ENCODE measurements at places on chromosomes 7 and 10. TPM values are rescaled to one million over a fixed set of nuclear protein-coding genes. Genes with fewer than 3 reads are reported as not detected.
A peak's percentile ranks its signal among the peaks of the same experiment; 100 is the strongest.

MRC1 gene
- total RNA-seq, result 0.05 TPM

PRRT4 gene
- total RNA-seq, result 0.39 TPM

SKAP2 gene
- 7.8 TPM for total RNA-seq

GRM8 gene
- total RNA-seq, result not detected

CALHM3 gene
- not detected for total RNA-seq

AKR1C3 gene
- total RNA-seq, result 0.19 TPM

SLC26A5 gene
- not detected for total RNA-seq

DNA sequence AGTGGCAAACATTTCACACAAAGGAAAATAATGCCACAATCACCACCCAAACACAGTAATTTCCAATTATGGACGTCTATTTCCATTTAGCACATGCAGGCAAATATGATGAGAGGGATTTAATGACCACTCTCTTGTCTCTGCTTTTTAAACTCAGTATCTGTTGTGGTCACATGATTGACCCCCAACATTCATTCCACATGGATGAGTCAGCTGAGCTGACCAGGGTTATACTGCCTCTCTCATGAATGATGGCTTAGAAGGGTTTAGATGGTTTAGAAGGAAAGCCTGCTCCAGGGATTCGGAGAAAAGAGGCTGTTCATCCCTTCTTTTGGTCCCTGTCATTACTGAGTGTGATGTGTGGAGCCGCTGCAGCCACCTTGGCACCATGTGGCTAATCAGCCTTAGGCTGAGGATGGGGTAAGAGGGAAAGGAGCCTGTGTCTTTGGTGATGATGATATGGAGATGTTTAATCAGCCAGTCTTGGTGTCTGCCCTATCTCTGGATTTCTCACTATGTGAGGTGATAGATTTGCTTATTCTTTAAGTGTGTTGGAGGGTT is 38.2 kb upstream of the JAKMIP3 start:
- H3K4me1 ChIP-seq, result peaks cover 5% of the 10 kb centered on the region
- no peak overlapping the region for H3K4me3 ChIP-seq
- no peak overlapping the region for H3K27ac ChIP-seq
- no peak for DNase-seq
- peaks cover 35% of the 10 kb centered on the region for H3K27me3 ChIP-seq
- H3K36me3 ChIP-seq, result no peaks in the 10 kb centered on the region

- no peak overlapping the region for H3K4me3 ChIP-seq
- no peak for DNase-seq
- no peak overlapping the region for H3K27ac ChIP-seq
- no peaks in the 10 kb centered on the region for H3K4me1 ChIP-seq
Observed at GRCh38 chr10:108252771-108253170, 1088.3 kb upstream of the SORCS1 start.

- peak; percentile 29 for DNase-seq
- H3K27ac ChIP-seq, result no peak overlapping the region
- no peaks in the 10 kb centered on the region for H3K36me3 ChIP-seq
- peaks cover 3% of the 10 kb centered on the region for H3K27me3 ChIP-seq
- H3K4me3 ChIP-seq, result no peak overlapping the region
- H3K4me1 ChIP-seq, result peaks cover 2% of the 10 kb centered on the region
Observed at GRCh38 chr10:45253183-45253914, 62.1 kb downstream of the OR13A1 start.

DNA sequence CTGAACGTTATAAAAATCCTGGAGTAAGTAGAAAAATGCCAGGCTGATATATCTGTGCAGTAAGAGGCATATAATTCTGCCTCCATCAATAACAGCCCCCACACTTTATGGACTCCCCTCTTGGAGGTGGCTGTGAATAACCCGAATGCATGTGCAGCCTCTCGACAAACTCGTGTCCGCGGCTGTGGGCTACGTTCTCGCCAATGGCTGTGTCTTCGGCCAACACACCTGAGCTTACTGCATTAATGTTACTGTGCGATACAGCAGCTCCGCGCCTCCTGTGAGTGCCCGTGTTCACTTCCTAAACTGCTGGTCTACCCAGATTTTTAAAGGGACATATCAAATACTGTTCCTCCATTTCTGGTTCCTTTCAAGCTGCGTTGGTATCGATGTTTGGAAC is 209.4 kb downstream of the ADARB2 start:
- H3K4me3 ChIP-seq, result no peak overlapping the region
- no peak overlapping the region for H3K27ac ChIP-seq
- no peak for DNase-seq

DNA sequence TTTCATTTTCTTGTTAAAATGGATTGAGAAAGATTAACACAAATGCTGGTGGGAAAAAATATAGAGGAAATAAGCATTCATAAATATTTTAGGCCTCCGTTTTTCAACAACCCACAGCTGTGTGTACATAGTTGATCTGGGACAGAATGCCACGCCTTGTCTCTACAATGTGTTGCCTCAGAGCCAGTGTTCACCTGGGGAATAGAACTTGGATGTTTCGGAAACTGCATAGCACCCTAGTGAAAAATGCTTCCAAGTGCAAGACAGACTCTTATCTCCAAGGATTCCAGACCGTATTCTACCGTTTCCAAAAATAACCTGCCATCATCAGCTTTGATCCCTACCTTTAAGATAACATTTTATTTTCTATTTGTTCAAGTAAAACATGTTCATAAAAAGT is 260.9 kb downstream of the SDK1 start:
- H3K27me3 ChIP-seq, result peaks cover 2% of the 10 kb centered on the region
- no peak for DNase-seq

- H3K36me3 ChIP-seq, result no peaks in the 10 kb centered on the region
- peaks cover 3% of the 10 kb centered on the region for H3K27me3 ChIP-seq
- H3K4me3 ChIP-seq, result no peak overlapping the region
- H3K27ac ChIP-seq, result no peak overlapping the region
Observed at GRCh38 chr10:63976538-63976937, 455.3 kb downstream of the REEP3 start.

GRCh38 chr7:38905056-38905759 is 3.8 kb downstream of the VPS41 start:
- H3K27me3 ChIP-seq, result no peaks in the 10 kb centered on the region
- peaks cover 61% of the 10 kb centered on the region for H3K4me1 ChIP-seq
- H3K36me3 ChIP-seq, result peaks cover 4% of the 10 kb centered on the region
- DNase-seq, result no peak
- no peak overlapping the region for H3K27ac ChIP-seq
- H3K4me3 ChIP-seq, result no peak overlapping the region

GRCh38 chr7:42461537-42461936 is 224.5 kb upstream of the GLI3 start:
- no peak overlapping the region for H3K4me3 ChIP-seq
- no peaks in the 10 kb centered on the region for H3K27me3 ChIP-seq
- H3K27ac ChIP-seq, result no peak overlapping the region
- DNase-seq, result no peak
- H3K36me3 ChIP-seq, result no peaks in the 10 kb centered on the region
- no peaks in the 10 kb centered on the region for H3K4me1 ChIP-seq

DNA sequence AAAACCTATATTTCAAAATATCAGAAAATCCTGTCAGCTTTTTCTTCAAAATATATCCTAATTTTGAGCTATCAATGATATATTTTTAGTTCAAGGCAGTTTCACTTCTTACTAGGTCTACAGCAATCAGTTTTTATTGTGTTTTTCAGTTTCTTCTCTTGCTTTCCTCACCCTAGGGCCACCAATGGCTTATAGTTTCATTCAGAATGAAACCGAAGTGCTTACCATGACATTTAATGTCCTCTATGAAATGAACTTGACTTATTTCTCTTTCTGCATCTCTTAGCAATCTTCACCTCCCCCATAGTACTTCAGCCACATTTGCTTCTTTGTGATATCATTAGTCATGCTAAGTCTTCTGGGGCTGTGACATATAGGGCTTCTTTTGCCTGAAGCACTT is 100.3 kb downstream of the ARL5B start:
- peaks cover 5% of the 10 kb centered on the region for H3K27me3 ChIP-seq
- no peaks in the 10 kb centered on the region for H3K36me3 ChIP-seq
- no peak overlapping the region for H3K4me3 ChIP-seq
- no peak for DNase-seq
- no peaks in the 10 kb centered on the region for H3K4me1 ChIP-seq

GRCh38 chr10:46555713-46556514 is 544 bp downstream of the GPRIN2 start:
- peaks cover 6% of the 10 kb centered on the region for H3K27me3 ChIP-seq
- no peaks in the 10 kb centered on the region for H3K36me3 ChIP-seq
- H3K4me3 ChIP-seq, result peak overlapping the region; percentile 36
- H3K4me1 ChIP-seq, result peaks cover 6% of the 10 kb centered on the region
- H3K27ac ChIP-seq, result no peak overlapping the region

DNA sequence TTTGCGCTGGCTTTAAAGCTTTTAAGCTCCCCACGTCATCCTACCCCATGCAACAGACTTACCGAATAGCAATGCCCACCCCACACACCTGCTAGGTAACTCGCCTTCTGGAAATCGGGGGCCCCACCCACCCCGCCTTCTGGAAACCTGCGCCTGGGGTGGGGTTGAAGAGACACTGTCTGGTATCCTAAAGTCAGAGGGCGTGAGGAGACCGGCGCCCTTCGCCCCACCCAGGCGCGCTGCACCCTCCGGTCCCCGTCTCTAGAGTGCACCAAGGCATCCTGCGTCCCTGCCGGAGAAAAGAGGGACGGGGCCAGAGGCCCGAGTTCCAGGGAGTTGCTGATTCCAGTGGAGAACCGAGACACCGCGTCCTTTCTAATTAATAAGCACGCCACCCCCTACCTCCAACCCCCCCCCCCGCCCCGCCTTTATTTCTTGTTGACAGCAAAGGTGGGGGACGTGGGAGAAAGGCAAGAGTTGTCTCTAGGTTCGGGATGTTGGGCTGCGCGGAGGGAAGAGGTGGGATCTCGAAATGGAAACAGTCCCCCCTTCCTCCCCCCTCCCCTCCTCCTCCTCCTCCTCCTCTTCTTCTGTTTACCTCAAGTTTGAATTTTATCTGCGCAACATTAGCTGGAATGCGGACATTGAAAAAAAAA is 220.9 kb upstream of the MKLN1 start:
- peak; percentile 63 for DNase-seq
- peak overlapping the region; percentile 95 for H3K4me3 ChIP-seq
- H3K4me1 ChIP-seq, result peaks cover 67% of the 10 kb centered on the region
- H3K27ac ChIP-seq, result peak overlapping the region; percentile 97
